ENCODE measurements at places on chromosomes 7 and 10. TPM values are rescaled to one million over a fixed set of nuclear protein-coding genes. Genes with fewer than 3 reads are reported as not detected.
A peak's percentile ranks its signal among the peaks of the same experiment; 100 is the strongest.

GRCh38 chr7:102211590-102212550 lies 74.8 kb upstream of the SH2B2 start:
- H3K27ac ChIP-seq, result no peak overlapping the region
- H3K36me3 ChIP-seq, result peaks cover 57% of the 10 kb centered on the region
- H3K27me3 ChIP-seq, result no peaks in the 10 kb centered on the region
- H3K4me3 ChIP-seq, result no peak overlapping the region

ANKRD61 gene
- total RNA-seq, result not detected

GRCh38 chr10:85601526-85601925 lies 765.1 kb downstream of the GRID1 start:
- H3K27ac ChIP-seq, result no peak overlapping the region
- H3K27me3 ChIP-seq, result no peaks in the 10 kb centered on the region
- no peak overlapping the region for H3K4me3 ChIP-seq
- no peaks in the 10 kb centered on the region for H3K4me1 ChIP-seq

- H3K4me3 ChIP-seq, result no peak overlapping the region
- DNase-seq, result no peak
- no peaks in the 10 kb centered on the region for H3K27me3 ChIP-seq
- no peaks in the 10 kb centered on the region for H3K4me1 ChIP-seq
These were observed 4.6 kb downstream of the SOSTDC1 start for GRCh38 chr7:16460789-16461493.

- no peak for DNase-seq
- H3K36me3 ChIP-seq, result peaks cover 10% of the 10 kb centered on the region
- H3K27me3 ChIP-seq, result peaks cover 38% of the 10 kb centered on the region
- H3K4me3 ChIP-seq, result no peak overlapping the region
These were observed 1.1 kb downstream of the FZD9 start for GRCh38 chr7:73434701-73435069.

GRCh38 chr7:2209146-2209960 lies 23.4 kb downstream of the MAD1L1 start:
- peak; percentile 72 for DNase-seq
- no peak overlapping the region for H3K27ac ChIP-seq
- H3K27me3 ChIP-seq, result no peaks in the 10 kb centered on the region
- H3K4me3 ChIP-seq, result no peak overlapping the region

OR2A12 gene
- total RNA-seq, result not detected

ANKRD30A gene
- not detected for total RNA-seq

DNA sequence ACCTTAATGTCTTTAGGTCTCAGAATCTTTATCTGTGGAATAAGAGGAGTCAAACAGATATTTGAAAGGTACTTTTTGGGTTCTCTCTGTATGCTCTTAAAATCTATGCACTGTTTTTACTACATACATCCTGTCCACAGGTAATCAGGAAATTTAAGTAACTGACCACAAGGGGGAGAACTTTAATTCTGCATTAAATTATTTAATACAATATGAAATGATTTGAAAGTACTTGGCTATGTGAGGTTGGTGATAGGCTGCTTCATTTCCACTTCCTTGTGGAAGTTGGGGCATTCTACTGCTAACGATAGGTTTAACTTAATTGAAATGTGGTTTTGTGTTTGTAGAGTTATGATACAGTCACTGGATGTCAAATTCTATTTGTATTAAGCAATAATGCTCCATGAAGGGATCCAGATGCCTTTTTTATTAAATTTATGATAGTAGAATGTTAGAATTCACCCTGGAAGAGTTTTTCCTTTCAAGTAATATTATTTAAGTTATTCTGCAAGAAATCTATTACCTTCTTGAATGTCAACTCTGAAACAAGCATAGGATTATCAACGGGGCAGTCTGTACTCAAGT lies 6.0 kb downstream of the TEX47 start:
- no peaks in the 10 kb centered on the region for H3K4me1 ChIP-seq
- DNase-seq, result no peak

- no peaks in the 10 kb centered on the region for H3K36me3 ChIP-seq
- H3K4me3 ChIP-seq, result no peak overlapping the region
- H3K27me3 ChIP-seq, result no peaks in the 10 kb centered on the region
- DNase-seq, result no peak
- H3K27ac ChIP-seq, result no peak overlapping the region
These were observed 82.3 kb upstream of the FGL2 start for GRCh38 chr7:77281780-77282478.

GRCh38 chr7:89927762-89928161 lies 226.5 kb upstream of the STEAP1 start:
- H3K4me3 ChIP-seq, result no peak overlapping the region
- H3K27ac ChIP-seq, result no peak overlapping the region
- H3K36me3 ChIP-seq, result no peaks in the 10 kb centered on the region
- no peaks in the 10 kb centered on the region for H3K27me3 ChIP-seq

GRCh38 chr10:131259535-131259934 lies 52.0 kb downstream of the TCERG1L start:
- H3K4me3 ChIP-seq, result no peak overlapping the region
- no peaks in the 10 kb centered on the region for H3K4me1 ChIP-seq
- DNase-seq, result peak; percentile 28
- H3K27ac ChIP-seq, result no peak overlapping the region
- H3K36me3 ChIP-seq, result no peaks in the 10 kb centered on the region
- no peaks in the 10 kb centered on the region for H3K27me3 ChIP-seq

NACAD gene
- total RNA-seq, result 2.5 TPM

DNA sequence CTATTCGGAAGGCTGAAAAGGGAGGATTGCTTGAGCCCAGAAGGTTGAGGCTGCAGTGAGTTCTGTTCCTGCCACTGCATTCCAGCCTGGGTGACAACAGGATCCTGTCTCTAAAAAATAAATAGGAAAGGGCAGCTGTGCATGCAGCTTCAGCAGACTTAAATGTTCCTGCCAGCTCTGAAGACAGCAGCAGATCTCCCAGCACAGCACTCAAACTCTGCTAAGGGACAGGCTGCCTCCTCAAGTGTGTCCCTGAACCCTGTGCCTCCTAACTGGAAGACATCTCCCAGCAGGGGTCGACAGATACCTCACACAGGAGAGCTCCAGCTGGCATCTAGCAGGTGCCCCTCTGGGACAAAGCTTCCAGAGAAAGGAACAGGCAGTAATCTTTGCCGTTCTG lies 117.9 kb downstream of the CXCL12 start:
- no peaks in the 10 kb centered on the region for H3K4me1 ChIP-seq
- H3K27ac ChIP-seq, result no peak overlapping the region
- no peaks in the 10 kb centered on the region for H3K36me3 ChIP-seq
- DNase-seq, result no peak
- H3K27me3 ChIP-seq, result no peaks in the 10 kb centered on the region

NUTM2A gene
- 2.3 TPM for total RNA-seq
